Muscle of back (tissue), 13 donors: ENCODE measurements at places on chromosomes 6 and 20. TPM values are rescaled to one million over a fixed set of nuclear protein-coding genes. Genes with fewer than 3 reads are reported as not detected.

- no peak for DNase-seq
Measured at GRCh38 chr6:133241901-133242636, 912 bp downstream of the EYA4 start.

DNA sequence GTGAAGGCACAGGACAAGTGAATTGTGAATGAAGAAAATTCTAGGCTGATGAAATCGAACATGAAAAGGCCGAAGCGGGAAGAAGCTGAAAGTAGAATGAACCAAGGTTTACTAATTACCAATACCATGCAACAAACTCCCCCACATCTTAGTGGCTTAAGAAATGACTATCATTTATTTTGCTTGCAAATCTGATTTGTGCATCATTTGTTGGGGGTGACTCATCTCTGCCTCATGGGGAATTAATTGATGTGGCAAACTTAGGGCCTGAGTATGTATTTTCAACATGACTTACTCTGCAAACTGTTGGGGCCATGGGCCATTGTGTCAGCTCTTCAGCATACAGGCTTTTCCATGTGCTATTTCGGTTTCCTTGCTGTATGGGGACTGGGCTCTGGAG, 26.8 kb downstream of the PPP1R14C start:
- peak; percentile 67 for DNase-seq

- DNase-seq = no peak
Measured at GRCh38 chr6:96545882-96546281, 17.0 kb upstream of the FHL5 start.

DNA sequence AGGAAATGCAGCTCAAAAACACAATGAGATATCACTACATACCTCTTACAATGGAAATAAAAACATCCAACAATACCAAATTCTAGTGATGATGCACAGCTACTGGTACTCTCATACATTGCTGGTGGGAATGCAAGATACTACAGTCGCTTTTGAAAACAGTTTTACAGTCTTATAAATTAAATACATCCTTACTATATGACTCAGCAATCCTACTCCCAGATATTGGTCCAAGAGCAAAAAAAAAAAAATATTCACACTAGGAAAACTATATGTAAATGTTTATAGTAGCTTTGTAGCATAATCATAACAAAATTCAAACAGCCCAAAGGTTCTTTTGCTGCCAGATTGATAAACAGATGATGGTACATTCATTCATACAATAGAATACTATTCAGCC, 217.4 kb upstream of the FAM83B start:
- no peak for DNase-seq

- no peak for DNase-seq
Measured at GRCh38 chr6:34190504-34191122, 44.7 kb upstream of the GRM4 start.

DNA sequence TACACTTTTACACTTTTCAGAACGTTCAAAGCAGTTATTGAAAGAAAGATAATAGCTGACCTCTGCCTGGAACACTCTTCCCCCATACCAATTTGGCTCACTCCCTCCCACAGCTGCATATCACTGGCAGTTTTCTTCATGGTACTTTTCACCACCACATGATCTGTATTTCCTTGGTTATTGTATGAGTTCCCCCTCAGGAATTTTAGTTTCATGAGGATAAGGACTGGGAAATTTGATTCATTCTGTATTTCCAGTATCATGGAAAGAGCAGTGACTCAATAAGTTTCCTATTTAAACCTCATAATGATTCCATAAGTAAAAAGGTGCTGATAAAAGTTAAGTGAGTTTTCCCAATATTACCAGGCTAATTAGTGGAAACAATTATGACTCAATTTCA, 16.0 kb downstream of the HTR1B start:
- DNase-seq = no peak

GRCh38 chr20:42510686-42511085, 679.0 kb downstream of the PTPRT start:
- DNase-seq = no peak

- DNase-seq = no peak
Measured at GRCh38 chr6:428047-428603, 36.6 kb downstream of the IRF4 start.

- DNase-seq = no peak
Measured at GRCh38 chr20:35120012-35120701, 27.0 kb downstream of the EDEM2 start.

- DNase-seq = no peak
Measured at GRCh38 chr6:161951126-161951525, 677.3 kb upstream of the AGPAT4 start.

The IER3 gene
- polyA plus RNA-seq = 25.4 TPM

The SEC63 gene
- polyA plus RNA-seq = 100 TPM

The TRAPPC3L gene
- polyA plus RNA-seq = 0.24 TPM

The AKAP7 gene
- polyA plus RNA-seq = 17.0 TPM

The C6orf15 gene
- not detected for polyA plus RNA-seq

The BPI gene
- 0.55 TPM for polyA plus RNA-seq
